ENCODE measurements at places on chromosomes 4 and X.
A peak's percentile ranks its signal among the peaks of the same experiment; 100 is the strongest.

- no peak for DNase-seq
Observed at GRCh38 chr4:176538217-176538925, 218.6 kb downstream of the SPCS3 start.

DNA sequence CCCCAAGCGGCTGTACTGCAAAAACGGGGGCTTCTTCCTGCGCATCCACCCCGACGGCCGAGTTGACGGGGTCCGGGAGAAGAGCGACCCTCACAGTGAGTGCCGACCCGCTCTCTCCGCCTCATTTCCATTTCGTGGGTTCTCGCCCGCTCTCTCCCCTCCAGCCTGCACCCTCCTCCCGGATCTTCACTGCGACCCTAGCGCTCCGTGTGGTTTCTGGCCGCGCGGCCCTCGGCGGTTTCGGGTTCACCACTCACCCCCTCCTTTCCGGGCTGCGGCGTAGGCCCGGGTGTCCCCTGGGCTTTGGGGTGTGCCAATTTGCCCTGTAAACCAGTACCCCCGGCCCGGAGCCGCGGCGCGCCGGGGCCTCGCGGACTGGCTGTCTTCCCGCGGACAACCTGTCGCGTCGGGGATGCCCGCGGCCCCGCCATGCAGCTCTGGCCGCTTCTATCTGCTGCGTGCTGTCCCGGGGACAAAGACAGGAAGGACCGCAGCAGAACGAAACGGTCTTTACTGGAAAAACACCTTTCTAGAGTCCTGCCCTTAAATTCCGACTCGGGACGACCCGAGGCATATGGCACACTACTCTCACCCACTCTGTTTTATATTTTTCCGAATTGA, 737 bp downstream of the FGF2 start:
- no peak for DNase-seq

GRCh38 chr4:6929339-6929811, 19.7 kb downstream of the TBC1D14 start:
- DNase-seq: no peak

- DNase-seq: peak; percentile 6
Observed at GRCh38 chrX:119870626-119871131, 854 bp downstream of the RNF113A start.

DNA sequence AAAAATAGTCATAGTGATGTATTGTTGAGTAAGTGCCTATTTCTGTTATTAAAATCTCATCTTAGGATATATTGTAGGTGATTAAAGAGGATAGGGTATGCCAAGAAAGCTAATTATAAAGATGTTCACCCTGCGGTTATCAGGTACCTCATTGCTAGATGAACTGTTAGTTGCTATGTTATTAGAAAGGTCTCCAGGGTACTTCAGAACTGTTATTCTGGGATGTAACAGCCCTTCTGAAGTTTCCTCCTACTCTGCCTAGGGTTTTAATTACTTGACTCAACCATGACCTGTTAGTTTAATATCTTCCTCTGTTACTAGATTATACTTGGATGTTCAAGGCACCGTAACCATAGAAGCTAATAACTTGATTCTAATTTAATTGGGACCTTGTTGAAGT, 15.4 kb downstream of the TMPRSS11E start:
- DNase-seq: no peak

DNA sequence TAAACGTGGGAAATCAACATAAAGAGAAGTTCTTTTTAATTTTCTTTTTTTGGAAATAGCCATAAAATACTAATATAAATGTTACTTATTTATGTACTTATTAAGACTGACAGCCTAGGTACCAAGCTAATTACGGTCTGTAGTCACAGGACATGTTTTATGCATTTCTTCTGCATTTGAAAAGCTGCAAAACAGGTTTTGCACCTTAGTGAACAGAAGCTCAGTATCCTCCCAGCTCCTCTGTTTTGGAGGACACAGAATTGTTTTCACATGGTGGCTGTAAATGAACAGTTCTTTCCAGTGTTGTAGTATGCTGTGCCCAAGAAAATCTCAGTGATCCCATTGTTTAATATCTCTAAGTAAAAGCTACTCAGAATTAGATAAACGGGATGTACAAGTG, 1788.0 kb upstream of the TENM3 start:
- DNase-seq: no peak

All from stimulated activated CD4-positive, alpha-beta T cell treated with anti-CD3 and anti-CD28 coated beads, Interleukin-12 subunit alpha, Interleukin-12 subunit beta, amount 100 ng/mL, for 24 hours (primary cell).